ENCODE measurements at places on chromosomes 6 and 20.

DNA sequence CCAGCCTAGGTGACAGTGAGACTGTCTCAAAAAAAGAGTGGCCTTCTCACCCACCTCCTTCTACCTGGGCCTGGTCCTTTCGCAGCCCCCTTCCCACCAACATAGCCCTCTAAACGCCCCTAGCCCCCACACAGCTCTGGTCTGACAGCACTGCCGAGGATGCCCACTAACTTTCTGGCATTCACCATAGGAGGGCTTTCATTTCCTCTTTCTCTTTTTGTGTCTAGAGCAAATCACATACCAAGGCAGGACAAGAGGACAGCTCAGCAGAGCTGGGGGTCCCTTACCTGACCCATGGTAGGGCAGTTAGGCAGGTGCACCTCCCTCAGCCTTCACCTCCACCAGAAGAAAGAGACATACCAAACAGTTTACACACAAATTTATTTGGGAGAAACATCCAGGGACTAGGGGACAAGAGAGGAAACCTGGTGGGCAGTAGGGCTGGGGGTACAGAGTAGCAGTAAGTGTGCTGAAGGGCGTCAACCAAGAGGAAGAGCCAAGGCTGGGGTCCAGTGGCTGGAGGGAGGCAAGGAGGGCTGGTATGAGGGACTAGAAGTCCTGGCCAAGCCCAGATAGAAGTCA is 4.5 kb downstream of the LY6G5C start:
- no peak for DNase-seq

DNA sequence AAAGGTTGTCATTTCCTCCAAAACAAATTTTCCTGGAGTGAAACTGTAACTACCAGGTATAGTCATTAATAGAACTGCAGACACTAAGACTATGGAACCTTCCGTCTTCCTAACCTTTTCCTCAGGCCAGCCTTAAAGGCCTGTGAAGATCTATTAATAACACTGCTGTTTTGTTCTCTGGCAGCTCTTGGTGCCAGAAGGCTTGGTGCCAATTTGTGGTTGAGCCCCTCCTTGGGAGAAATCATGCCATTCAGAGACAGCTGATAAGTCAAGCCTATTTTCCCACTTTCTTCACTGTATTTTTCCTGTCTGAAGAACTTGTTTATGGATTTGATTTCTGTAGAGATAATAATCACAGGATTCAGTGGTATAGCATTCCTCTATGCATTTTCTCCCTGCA is 64.8 kb downstream of the HCRTR2 start:
- DNase-seq, result no peak

DNA sequence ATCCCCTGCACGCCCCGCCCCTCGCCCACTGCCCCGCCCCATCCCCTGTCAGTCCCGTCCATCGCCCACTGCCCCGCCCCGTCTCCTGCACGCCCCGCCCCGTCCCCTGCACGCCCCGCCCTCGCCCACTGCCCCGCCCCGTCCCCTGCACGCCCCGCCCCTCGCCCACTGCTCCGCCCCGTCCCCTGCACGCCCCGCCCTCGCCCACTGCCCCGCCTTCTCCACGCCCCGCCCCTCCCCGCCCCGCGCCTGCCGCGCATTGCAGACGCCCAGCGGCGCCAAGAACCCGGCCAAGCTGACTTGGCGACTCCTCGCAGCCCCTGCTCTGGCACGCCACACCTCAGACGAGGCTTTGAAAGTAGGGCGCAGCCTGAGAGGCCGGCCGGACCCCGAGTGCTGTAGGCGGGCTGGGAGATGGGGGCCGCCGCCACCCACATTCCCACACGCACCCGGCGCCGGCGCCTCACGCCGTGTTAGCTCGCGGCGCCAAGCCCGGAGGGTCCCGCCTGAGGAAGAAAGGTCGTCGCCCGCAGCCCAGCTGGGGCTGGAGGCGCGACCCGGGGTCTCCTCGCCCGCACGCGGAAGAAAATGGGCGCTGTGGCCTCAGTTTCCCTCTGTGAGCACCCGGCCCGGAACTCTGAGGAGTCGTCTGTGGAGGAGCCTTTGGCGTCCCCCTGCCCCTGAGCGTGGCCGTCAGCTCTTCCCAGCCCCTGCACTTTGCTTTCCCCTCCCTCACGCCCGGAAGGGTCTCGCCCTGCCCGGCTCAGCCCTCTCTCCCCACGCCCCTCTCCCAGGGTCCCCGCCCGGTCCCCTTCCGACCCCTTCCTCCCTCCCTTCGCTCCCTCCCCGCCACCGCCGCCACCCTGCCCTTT is at the start of gene RAD21L1:
TSS of gene RAD21L1 (plus strand) at position 262 of the 872 bp plus-strand sequence. CDS start 2,410 bp downstream, outside the sequence.
- no peak for DNase-seq

GRCh38 chr6:96099069-96099468 is 83.3 kb downstream of the FUT9 start:
- no peak for DNase-seq

DNA sequence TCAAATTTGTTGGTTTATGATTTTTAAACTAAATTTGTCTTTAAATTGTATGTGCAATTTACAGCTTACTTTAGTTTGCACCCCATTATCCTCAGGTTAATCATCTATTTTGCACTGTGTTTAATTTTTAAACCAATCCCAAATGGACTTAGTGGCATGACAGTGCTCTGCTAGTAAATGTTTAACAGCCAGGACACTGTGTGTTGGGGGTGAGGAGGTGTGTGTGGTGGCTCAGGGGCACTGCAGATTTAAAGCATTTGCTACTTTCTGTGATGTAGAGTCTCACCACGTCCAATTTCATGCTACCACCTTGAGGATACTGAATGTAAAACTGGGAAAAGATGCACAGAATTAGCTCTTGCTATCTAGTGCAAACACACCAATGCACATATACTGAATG is 225.7 kb downstream of the HAO1 start:
- no peak for DNase-seq

- no peak for DNase-seq
Observed at GRCh38 chr6:82419859-82420258, 56.2 kb downstream of the TPBG start.

DNA sequence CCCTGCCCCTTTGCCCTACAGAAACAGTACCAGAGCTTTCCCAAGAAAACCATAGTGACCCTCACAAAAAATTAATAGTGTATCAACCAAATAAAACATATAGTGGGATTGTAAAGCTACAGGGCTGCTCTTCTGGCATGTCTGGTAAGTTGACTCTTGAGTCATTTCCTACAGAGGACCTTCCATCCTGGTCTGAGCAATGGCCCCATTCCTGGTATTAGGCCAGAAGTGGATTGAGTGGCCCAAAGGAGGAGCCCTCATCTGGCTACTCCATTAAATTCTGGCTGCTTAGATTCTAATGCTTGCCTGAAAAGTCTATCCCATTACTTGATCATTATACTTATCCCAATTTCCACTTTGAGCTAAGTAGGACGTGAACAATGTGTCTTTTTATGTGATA is 150.9 kb upstream of the HMGN3 start:
- DNase-seq, result no peak

GRCh38 chr6:26464014-26464413 is 6.3 kb downstream of the BTN2A1 start:
- DNase-seq, result no peak

GRCh38 chr6:1695546-1696462 is 86.1 kb downstream of the FOXC1 start:
- no peak for DNase-seq

GRCh38 chr6:143803769-143804568 is 39.2 kb upstream of the LTV1 start:
- no peak for DNase-seq

DNA sequence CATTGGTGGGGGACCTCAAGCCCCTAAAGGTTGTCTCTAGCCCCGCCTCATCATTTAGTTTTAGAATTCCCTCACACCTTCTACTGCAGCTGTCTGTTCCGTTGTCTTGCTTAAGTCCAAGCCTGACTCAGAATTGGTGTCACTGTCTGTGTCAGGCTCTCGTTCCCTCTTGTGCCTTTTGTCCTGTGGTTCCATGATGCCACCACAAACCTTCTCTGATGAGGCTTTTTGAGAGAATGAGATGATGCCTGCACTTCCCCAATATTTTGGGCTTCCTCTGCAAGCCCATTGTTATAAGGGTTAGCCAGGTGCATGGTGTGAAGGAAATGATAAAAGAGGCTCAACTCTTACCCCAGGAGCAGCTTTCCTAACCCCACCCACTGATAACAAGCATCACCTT is 8.1 kb upstream of the AKIRIN2 start:
- DNase-seq, result no peak

- no peak for DNase-seq
Observed at GRCh38 chr20:34316196-34316814, 13.2 kb upstream of the AHCY start.

DNA sequence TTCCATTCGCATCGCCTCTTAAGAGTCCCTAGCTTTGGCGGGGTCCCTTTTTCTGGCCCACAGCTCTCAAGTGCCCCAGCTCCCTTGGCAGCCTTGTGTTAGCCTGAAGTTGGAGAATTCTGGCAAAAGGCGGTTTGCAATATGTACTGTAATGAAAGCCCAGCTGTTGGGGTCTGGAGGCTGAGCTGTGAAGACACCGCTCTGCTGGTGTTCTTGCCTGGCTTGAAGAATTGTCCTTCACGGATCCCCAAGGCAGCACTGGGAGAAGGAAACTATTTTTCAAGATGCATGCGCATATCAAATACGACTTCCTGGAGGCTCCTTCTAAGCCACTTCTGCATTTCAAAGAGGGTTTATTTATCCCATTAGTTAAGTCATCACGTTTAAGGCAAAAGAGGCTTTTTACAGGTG is 21.4 kb upstream of the CITED2 start:
- no peak for DNase-seq

GRCh38 chr6:54860739-54861138 is 14.2 kb downstream of the FAM83B start:
- no peak for DNase-seq

DNA sequence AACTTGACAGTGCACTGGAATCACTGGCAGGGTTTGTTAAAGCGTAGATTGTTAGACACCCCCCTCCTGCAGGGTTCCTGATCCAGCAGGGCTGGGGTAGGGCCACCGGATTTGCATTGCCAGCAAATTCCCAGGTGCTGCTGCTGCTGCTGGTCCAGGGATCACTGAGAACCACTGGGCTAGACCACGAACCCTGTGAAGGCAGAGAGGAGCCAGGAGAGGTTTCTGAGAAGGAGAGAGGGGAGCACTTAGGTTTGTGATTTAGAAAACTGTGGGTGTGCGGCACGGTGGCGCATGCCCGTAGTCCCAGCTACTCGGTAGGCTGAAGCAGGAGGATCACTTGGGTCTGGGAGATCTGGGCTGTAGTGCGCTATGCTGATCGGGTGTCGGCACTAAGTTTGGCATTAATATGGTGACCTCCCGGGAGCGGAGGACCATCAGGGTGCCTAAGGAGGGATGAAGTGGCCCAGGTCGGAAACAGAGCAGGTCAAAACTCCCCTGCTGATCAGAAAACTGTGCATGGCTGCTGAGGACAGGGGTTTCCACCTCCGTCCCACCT is 53.6 kb upstream of the FAM83D start:
- no peak for DNase-seq

GRCh38 chr6:119738425-119738824 is 388.9 kb upstream of the MAN1A1 start:
- no peak for DNase-seq

DNA sequence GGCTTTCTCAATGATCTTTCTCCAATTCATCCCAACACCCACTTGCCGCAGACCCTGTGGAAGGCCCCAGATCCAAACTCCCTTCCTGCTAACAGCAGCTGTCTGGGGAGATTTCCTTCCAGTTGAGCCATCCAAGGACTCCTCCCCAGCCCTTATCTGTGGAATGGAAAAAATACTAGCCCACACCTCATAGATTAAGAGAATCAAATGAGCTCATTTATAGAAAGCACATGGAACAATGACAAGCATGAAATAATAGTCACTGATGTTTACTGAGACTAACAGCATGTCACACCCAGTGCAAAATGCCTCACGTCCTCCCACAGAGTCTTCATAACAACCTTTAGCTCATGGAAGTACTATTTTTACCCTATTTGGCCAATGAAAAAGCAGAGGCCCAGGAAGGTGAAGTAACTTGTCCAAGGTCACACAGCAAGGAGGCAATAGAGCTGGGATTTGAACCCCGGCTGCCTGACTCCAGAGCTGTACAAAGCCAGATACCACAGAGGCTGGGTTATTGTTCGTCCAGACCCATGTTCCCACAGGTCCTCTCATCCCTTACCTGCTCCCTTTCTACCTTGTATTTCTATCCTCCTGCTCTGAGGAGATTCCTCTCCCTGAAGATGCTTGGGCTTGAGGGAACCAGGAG is 23.4 kb upstream of the PTGIS start:
- DNase-seq, result no peak

DNA sequence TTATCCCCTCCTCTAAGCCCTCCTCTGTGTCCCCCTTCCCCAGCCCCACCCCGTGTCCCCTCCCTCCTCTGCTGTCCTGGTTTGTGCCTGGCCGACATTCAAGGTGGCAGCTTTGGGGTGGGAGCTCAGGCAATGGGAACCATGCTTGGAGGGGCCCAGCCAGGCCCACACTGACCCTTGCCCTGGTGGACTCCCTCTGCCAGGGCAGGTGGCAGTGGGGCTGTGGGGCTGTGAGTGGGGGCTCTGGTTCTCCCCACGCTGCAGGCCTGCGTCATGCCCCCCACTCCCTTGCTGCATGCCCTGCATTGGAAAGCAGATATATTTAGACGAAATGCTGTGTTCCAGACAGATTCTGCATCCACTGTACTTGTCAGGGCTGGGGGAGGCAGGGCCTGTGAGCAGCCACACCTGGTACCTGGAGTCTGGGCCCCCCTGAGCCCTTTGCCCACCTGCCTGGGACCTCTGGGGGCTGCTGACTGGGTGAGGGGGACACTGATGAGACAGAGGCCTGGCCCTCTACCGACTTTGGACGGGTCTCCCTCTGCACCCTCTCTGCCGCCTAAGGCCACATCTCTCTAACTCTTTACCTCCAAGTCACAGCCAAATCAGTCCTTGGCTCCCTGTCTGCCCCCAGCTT is 14.2 kb downstream of the DLGAP4 start:
- no peak for DNase-seq

- DNase-seq, result no peak
Observed at GRCh38 chr20:24016607-24017457, 28.3 kb upstream of the GGTLC1 start.

GRCh38 chr6:80488190-80488589 is 381.7 kb downstream of the BCKDHB start:
- DNase-seq, result no peak

DNA sequence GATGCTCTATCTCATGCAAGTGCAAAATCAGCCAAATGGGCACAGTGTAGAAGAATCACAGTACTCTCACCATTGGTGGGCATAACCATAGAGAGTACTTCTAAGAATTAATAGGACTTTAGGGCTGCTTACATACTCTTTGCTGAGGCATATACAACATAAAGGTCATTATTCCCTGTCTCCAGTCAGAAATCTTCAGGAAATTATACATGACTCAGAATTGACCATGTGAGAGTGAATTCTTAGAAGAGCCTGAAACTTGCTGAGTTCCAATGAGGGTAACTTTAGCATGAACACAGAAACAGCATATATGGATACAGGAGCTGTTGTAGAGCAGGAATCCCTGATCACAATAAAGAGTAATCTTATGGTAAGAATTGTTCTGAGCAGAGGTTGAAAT is 498.7 kb downstream of the TENT5A start:
- DNase-seq, result no peak

Measured in D721Med (cell line).